Sciatic nerve (tissue), 2 donors: ENCODE measurements at places on chromosomes 6 and 20.
A peak's percentile ranks its signal among the peaks of the same experiment; 100 is the strongest.

DNA sequence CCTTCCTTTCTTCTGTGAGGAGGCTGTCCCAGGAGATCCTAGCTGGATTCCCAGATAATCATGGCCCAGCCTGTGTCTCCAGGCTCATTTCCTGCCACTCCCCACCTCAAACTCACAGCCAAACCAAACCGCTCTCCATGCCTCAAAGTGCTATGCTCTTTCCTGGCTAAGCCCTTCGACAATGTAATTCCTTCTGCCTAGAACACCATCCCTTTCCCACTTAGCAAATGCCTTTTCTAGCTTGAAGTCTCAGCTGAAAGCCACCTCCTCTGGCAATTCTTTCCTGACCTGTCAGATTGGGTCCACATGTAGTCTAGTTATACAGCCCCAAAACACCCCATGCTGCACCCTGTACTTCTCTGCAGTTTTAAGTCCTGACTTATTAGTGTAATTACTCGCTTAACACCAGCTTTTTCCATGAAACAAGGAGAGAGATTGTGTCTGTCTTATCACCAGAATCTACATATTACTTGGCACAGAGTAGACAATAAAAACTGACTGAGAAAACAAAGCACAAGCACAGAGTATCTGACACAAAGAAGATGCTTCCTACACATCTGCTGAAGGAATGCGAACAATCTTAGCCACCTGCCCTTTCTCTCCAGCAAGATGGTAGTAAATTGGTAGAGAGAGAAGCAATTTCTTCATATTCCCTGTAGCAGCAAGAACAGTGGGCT lies 5.4 kb downstream of the TRIM26 start:
- DNase-seq, result no peak

GRCh38 chr6:22558288-22558882 lies 11.0 kb upstream of the HDGFL1 start:
- DNase-seq, result no peak

DNA sequence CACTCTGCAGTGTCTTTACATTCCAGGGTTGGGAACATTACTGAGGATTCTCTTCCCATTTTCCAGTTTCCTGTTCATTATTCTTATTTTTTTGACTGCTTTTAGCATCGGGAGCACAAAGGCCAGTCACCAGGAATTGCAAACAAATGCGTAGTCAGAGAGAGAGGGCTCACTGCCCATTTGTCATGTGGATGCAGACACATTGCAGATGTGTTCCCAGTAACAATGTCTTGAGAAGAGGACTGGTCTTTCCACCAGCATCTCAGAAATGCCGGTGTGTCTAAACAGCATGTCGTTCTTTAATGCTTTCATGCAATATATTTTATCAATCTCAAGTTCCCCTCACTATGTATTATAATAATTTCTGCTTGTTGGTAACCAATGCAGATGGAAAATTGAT lies 952 bp upstream of the TAAR6 start:
- DNase-seq, result no peak

DNA sequence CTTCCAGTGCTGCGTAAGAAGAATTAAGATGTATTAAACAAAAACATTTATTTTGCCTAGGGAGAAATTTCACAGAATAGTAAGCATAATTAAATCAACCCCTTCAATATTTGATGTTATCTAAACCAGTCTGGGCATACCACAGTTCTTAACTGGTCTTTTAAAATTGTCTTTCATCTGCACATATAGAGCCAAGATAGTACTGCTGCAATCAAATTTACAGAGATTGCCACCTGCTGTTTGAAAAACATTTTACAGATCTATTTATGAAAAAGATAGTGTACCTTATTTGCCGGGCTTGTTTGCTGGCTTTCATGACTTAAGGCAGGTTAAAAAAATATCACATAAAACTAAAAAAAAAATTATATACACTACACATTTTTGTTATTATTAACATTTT lies 323.2 kb downstream of the ADGRB3 start:
- DNase-seq, result no peak

DNA sequence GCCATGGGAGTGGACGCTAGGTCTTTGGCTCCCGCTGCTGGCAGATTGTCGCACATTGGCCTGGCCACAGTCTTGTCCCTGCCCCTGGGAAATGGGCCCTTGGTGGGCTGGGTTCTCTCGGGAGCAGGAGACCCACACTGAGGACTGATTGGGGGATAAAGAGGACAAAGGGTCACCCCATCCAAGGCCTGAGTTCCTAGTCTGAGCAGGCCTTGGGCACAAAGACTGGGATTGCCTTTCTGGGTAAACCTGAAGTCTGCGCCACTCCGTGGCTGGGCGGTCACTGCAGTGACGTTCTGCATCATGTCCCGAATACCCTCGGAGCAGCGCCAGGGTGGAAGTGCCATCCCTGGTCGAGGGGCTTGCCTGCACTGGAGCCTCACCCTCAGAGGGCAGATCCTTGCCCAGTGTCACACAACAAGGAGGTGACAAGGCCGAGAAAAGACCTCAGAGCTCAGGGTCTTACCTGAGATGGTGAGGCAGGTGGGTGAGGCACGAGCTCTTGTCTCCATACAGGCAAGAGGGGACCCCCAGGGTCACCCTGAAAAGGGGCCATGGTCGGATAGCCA lies 36.1 kb upstream of the ZBP1 start:
- DNase-seq, result peak; percentile 47

DNA sequence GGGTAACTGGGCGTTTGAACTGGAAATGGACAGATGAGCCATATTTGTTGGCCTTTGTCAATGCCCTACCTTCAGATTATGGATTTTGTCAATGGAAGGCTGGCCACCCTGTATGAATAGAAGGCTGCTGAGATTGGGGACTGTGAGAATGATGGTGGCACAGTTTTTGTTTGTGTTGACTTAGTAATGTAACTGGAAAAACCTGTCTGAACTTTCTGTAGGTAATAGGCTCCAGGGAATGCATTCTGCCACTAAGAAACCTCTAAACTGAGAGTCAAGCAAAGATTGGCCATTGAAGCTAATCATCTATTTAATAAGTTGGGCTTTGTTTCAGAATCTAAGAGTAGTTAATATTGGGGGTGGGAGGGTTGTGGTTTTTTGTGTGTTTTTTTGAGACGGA lies 97.5 kb downstream of the FOXO3 start:
- DNase-seq, result no peak

GRCh38 chr6:17633465-17634188 lies 33.5 kb downstream of the FAM8A1 start:
- DNase-seq, result no peak

- no peak for DNase-seq
Observed at GRCh38 chr6:63268574-63268973, 51.2 kb downstream of the LGSN start.

DNA sequence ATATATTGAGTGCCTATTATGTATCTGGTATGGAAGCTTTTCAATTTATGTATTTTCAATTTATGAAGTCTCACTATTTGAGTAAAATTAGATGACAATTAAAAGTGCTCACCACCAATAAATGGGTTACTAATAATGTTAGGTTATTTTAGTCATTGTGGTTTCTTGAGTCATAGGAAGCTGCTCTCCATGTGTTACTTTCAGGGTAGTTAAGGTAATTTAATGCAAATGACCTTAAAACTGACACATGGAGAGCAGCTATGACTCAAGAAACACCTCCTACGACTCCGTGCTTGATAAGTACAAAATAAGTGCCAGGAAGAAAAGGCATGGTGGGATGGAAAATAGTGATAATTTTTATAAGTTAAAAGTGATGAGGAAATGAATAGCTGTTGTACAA lies 16.5 kb upstream of the TINAG start:
- DNase-seq, result no peak

- no peak for DNase-seq
Observed at GRCh38 chr20:6588296-6588695, 179.2 kb upstream of the BMP2 start.

DNA sequence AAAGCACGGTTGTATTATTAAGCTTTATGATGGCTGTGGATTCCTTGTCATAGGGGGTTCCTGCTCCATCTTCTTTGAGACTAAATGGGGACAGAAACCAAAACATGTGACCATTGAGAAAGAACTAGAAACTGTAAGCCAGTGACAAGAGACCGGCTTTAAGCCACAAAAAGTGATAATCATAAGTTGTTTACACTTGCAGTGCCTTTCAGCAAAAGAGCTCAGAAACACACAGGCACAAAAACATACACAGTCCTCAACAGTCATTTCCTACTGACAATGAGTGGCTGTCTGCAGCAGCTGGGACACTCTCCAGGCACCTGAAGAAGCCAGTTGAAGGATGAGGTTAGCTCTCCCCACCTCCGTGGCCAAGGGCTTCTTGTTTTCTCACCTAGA lies 20.0 kb upstream of the UBE2J1 start:
- DNase-seq, result no peak

GRCh38 chr20:19975901-19976300 lies 41.3 kb upstream of the NAA20 start:
- DNase-seq, result no peak

DNA sequence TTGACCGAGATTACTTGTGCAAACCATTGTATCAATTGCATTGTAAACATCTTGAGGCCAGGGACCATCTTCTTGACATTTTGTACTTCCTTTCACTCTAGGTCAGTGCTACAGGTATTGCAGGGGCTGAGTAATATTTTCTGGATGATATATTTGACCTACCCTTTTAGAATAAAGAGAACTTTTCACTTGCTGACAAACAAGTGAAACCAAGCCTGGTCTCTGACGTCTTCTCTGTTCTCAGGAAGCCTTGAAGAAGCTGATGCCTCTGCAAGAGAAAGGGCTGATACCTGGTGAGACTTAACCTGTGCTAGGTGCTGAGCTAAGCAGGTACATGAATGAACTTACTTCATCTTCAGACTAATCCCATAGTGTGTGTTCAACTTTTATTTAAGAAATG lies 60.5 kb upstream of the GGTLC1 start:
- no peak for DNase-seq

DNA sequence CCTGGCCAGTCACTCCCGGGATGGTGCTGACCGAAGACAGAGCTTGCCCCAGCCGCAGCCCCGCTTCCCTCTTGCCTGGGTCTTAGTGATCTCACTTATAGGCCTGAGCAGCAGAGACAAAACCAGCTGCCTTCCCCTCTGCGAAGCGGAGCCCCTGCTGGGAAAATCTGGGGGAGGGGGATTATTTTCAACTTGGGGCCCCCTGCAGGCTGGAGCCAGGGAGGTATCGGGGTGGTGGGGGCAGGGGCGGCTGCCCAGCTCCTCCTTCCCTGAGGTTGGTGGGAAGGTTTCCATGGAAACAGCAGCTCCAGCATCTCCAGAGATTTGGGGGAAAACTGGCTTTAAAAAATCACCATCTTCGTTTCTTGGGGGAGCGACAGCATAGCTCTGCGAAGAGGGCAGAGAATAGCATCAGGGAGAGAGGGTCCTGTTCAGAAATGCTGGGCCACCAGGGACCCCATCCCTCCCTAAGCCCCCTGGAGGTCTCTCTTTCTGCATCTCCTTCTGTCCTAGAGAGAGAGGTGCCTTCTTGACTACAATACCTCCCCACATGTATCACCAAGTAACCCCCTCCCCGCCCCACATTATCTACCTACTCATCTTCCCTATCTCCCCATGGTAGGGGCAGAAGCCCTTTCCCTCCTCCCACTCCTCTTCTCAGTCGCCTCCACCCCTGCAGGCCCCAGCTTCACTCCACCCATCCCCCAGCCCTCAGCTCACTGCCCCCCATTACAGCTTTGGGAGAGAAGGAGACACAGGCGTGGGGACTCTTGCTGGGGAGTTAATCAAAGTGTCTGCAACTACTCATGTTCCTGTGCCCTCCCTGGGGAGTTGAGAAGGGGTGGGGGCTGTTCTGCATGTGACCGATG lies 88.4 kb upstream of the CCDC167 start:
- no peak for DNase-seq

GRCh38 chr6:37059344-37060194 lies 54.1 kb downstream of the FGD2 start:
- no peak for DNase-seq

DNA sequence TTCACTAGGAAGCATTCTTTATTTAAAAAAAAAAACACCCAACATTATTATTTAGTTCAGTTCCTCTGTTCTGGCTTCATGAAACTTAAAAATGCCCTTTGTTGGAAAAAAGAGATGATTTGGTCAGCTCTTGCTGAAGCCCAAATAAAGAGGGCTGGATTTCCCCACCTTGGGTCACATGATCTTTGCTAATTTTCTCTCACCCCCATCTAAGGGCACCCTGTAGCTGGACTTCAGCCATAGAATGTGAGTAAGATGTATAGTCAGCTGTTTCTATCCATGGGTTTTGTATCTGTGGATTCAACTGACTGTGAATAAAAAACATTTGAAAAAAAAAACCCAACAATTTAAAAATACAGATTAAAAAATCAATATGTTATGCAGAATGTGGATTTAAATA lies 213.9 kb upstream of the SULF2 start:
- DNase-seq, result no peak

GRCh38 chr6:154041001-154041400 lies 2.0 kb downstream of the OPRM1 start:
- no peak for DNase-seq

GRCh38 chr6:166411721-166412151 lies 29.0 kb upstream of the MPC1 start:
- DNase-seq, result no peak

GRCh38 chr6:30821862-30822784 lies 62.2 kb upstream of the DDR1 start:
- no peak for DNase-seq

- no peak for DNase-seq
Observed at GRCh38 chr6:168626046-168626602, 185.1 kb downstream of the SMOC2 start.
